ENCODE measurements at places on chromosomes 5 and 9. TPM values are rescaled to one million over a fixed set of nuclear protein-coding genes. Genes with fewer than 3 reads are reported as not detected.

DNA sequence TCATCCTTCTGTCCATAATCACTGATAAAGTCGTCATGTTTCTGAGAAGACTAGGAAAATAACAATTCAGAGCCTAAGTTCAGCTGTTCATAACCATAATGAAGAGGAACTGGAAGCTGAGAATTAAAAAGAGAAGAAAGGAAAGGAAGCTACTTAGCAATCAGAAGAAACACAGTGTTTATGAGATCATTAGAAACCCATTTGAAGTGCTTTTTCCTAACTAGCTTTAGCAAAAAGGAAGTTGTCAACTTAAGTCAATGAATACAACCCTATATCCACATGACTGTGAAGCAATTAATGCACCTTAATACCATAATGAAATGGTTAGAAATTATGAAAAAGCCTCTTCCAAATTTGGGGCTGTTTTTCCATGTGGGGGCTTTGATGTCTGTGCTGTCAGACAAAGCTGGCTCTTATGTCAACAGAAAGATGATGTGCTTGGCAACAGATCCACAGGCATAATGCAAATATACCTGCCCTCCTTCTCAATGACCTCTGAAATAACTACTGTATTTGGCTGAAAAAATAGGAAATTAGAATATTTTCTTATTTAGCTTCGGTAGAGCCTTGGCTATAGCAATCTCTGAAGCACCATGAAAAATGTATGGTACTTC, 463.5 kb downstream of the RASEF start:
- no peak for DNase-seq

GRCh38 chr9:130347931-130348330, 82.4 kb downstream of the HMCN2 start:
- no peak for DNase-seq

NUTM2G gene
- 0.27 TPM for total RNA-seq

GRCh38 chr5:147935032-147935431, 28.7 kb upstream of the C5orf46 start:
- DNase-seq, result no peak

GRCh38 chr9:98222885-98223691, 30.7 kb upstream of the CORO2A start:
- no peak for DNase-seq

DNA sequence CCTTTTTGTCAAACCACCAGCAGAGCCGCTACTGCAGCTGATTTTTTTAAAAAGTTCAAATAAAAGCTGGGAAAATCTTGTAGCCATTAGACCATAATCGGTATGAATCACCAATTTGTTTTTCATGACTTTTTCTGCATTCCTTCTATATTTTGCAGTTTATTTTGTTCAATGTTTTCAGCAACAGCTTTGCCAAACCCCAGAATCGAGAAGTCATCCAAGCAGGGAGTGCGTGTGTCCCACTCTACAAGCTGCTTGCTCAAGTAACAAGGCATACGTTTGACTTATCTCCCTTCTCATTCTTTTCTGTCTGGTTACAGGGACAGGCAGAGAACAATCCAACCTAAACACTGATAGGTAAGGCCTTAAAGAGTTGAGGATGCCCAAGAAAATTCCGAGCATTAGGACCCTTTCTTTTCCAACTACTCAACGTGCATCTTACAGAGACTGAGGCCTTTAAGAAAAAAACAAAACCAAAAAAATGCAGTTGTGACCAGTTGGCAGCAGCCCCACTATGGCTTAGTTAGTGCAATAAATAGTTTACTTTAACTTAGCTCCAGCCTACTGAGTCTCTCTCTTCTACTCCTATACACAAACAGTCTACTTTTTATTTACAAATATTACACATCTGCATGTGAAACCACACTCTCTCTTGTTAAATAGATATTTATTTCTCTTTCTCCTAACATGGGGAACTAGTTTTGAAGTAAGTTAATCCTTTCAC, 134.7 kb upstream of the SLIT3 start:
- DNase-seq, result no peak

Measured in WTC11 (cell line).